ENCODE measurements at places on chromosomes 1 and 21.

DNA sequence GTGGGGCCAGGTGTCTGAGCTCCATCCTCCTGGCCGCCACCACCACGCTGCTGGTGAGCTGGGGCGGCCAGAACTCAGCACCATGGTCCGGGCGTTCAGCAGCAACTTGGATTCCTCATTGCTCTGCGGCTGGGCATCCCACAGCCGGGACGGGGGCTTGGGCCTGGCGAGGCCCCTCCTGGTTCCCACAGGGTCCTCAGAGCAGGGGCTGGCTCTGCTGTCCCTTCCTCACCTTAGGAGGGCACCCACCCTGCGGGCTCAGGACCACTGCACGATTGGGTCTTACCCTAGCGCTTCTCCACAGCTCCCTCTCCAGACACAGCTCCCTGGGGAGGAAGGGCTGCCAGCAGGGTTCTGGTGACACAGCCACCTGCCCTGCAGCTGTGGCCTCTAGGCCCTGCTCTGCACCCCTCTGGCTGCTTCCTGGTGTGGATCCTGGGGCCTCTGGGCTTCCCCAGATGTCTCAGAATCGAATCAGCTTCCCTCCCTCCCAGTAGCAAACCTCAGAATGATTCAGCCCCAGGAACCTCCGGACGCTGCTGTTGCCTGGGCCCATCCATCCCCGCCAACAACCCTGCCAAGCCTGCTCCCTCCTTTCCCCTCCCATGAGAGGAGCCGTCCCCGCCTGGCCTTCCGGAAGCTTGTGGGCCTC is 25.0 kb downstream of the CRYAA start:
- no peak for DNase-seq

DNA sequence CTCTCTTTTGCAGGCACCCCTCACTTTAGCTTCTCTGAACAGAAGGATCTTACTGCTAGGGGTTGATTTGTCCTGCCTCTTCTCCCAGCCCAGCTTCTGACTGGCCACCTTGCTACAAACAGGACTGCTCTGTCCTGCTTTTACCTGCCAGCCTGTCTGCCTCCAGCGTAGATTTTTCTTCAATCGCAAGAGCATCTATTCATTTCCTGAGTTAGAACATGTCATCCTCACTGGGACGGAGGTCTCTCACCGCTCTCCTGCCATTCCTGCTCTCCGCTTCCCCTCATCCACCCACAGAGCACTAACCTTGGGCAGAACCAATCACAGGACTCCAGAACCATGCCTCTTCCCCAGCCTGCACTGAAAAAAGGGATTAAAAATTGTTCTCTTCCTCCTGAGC is 3.5 kb upstream of the ATP1B1 start:
- no peak for DNase-seq

DNA sequence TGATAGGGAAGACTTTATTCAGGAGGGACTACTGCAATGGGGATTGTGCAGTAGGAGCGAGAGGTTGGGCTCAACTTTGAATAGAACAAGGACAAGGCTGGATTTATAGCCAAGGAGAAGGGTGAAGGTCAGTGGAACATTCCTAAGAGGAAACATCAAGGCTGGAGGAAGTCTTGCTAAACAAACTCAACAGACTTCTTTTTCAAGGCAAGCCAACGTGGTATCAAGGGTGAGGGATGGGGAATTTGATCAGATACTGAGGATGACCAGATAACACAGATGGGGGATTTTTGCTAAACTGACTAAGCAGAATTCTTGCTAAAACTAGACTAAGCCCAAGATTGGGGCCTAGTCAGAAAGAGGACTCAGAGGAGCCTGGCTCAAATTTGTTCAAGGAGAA is 107.3 kb downstream of the DUSP10 start:
- DNase-seq = no peak

DNA sequence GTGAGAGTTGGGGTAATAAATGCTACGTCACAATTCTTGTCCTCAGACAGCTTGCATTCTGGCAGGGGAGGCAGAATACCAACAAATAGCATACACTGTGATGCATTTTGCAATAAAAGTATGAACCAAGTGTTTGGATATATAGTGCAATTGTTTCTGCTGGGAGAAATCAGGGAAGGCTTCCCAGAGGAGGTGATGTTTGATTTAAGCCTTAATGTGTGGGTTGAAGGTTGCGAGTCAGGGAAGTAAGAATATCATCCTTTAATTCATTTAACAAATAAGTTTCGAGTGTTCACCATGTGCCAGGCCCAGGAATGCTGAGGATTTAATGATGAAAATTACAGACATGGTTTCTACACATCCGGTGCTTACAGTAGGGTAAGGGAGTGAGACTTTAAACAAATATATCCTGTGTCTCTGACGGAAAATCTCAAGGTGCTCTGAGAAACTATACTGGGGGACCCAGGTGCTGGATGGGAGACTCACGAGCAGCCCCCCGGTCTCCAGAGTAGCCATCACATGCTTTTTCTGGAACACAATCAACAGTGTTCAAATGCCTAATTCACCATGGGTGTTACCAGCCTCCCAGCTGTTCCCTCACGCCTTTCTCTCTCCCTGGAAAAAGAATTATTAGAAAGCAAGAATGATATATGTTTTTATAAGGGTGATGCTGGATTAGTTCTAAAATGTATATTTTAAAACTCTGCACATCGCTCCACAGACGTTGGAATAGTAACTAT is 31.7 kb downstream of the RASSF5 start:
- DNase-seq = no peak

Data from NCI-H2227 treated with DMSO at 0.1 percent for 48 hours (cell line).